ENCODE measurements at places on chromosomes 16 and 17.

- no peaks in the 10 kb centered on the region for H3K27me3 ChIP-seq
- no peak overlapping the region for H3K27ac ChIP-seq
- DNase-seq = no peak
- no peak overlapping the region for H3K4me3 ChIP-seq
- no peaks in the 10 kb centered on the region for H3K36me3 ChIP-seq
Observed at GRCh38 chr17:8904201-8904600, 36.7 kb upstream of the PIK3R6 start.

DNA sequence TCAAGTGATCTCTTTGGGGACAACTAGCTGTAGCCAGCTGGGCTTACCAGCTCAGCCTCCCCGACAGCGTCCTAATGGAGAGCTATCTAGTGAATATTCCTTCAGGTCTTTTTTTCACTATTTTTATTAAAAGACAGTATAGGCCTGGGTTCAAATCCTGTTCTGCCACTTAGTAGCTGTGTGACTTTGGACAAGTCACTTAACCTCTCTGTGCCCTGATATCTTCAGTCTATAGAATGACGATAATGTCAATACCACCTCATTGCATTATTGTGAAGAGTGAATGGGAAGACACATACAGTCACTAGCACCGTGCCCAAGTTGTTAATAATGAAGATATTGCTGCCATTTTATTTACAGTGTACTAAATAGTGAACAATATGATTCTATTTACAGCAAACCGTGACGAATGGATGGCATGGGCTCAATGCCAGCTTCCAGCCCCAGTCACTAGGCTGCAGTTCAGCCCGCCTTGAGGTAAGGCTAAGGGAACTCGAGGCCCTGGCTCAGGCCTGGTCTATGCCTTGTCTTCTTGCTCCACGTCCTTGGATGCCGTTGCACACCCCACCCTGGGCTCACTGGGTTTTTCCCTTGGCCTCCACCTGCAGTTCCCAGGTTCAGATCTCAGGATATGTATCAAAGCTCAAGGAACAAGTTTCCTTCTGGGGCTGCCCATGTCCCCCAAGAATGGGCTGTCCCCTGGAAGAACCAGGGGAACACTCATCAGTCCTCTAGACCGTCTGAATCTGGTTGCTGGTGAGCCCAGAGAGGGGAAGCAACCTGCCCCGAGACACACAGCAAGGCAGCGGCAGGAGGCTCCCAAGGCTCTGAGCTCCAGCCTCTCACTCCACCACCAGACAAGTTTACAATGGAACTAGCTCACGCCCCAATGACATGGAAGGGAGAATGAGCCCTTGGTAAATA is 95.4 kb upstream of the TNRC6C start:
- H3K27ac ChIP-seq = no peak overlapping the region
- peaks cover 83% of the 10 kb centered on the region for H3K27me3 ChIP-seq
- no peak overlapping the region for H3K4me3 ChIP-seq

GRCh38 chr17:6346156-6346786 is 88.7 kb downstream of the AIPL1 start:
- H3K4me3 ChIP-seq = no peak overlapping the region
- peaks cover 13% of the 10 kb centered on the region for H3K27me3 ChIP-seq
- no peak overlapping the region for H3K27ac ChIP-seq
- no peak for DNase-seq
- no peaks in the 10 kb centered on the region for H3K36me3 ChIP-seq
- no peaks in the 10 kb centered on the region for H3K4me1 ChIP-seq

- H3K4me3 ChIP-seq = no peak overlapping the region
- H3K36me3 ChIP-seq = no peaks in the 10 kb centered on the region
- no peak for DNase-seq
- no peaks in the 10 kb centered on the region for H3K4me1 ChIP-seq
- H3K27ac ChIP-seq = no peak overlapping the region
- no peaks in the 10 kb centered on the region for H3K27me3 ChIP-seq
Observed at GRCh38 chr17:17987901-17988300, 15.2 kb downstream of the DRC3 start.

GRCh38 chr16:473046-474043 is 47.9 kb downstream of the RAB11FIP3 start:
- no peaks in the 10 kb centered on the region for H3K4me1 ChIP-seq
- H3K27ac ChIP-seq = no peak overlapping the region
- no peak overlapping the region for H3K4me3 ChIP-seq
- no peaks in the 10 kb centered on the region for H3K27me3 ChIP-seq
- DNase-seq = no peak

DNA sequence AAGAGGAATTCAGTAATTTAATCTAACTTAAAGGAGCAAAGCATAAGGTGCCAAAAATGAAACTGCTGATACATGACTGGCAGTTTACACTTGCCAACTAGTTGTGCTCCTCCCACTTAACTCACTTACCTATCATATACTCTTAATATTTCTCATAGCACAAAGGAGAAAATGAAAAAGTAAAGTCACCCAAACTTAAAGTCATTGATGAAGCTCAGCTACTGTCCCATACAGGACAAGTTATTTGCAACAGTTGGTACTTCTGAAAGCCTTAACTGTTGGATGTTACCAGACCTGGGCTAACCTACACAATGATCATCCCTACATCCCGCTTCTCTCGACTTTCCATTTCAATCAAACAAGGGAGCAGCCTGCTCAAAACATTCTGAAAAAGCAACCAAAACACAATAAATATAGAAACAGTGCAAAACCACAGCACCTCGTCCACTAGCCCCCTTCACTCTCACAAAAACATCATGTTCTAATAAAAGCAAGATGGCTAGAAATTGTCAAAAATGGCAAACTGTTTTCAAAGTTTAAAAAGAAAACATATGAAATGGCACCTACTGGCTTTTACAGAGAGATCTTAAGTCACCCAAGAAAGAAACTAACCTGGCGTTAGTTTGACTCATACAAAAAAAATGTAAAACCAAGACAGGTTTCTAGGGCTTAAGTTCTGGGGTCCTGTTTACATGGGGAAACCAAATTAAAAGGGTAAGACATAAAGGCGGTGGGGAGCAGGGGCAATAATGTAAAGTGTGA is 868 bp downstream of the MED13 start:
- DNase-seq = peak; percentile 71
- no peaks in the 10 kb centered on the region for H3K27me3 ChIP-seq
- no peaks in the 10 kb centered on the region for H3K36me3 ChIP-seq
- peaks cover 17% of the 10 kb centered on the region for H3K4me1 ChIP-seq
- peak overlapping the region; percentile 74 for H3K4me3 ChIP-seq

DNA sequence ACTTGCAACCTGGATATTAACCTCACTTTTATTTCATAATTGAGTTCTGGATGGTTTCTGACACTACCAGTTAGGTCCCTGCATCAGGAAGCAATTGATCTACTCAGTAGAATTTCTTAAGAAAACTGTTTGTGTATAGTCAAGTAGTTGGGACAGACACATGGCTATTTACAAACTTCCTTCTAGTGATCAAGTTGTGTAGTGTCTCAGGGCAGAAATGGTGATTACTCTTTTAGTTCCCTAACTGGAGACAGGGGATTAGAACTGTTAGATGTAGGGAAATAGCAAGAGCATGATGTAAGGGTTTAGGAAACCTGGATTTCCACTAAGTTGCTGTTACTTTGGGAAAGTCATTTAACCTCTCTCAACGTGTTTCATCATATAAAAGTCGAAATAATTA is 30.4 kb downstream of the TMEM100 start:
- no peaks in the 10 kb centered on the region for H3K27me3 ChIP-seq
- no peaks in the 10 kb centered on the region for H3K36me3 ChIP-seq
- no peaks in the 10 kb centered on the region for H3K4me1 ChIP-seq

GRCh38 chr16:68754084-68754792 is 17.1 kb downstream of the CDH1 start:
- H3K36me3 ChIP-seq = no peaks in the 10 kb centered on the region
- H3K27me3 ChIP-seq = no peaks in the 10 kb centered on the region
- no peak overlapping the region for H3K4me3 ChIP-seq
- DNase-seq = no peak
- no peak overlapping the region for H3K27ac ChIP-seq
- peaks cover 14% of the 10 kb centered on the region for H3K4me1 ChIP-seq

DNA sequence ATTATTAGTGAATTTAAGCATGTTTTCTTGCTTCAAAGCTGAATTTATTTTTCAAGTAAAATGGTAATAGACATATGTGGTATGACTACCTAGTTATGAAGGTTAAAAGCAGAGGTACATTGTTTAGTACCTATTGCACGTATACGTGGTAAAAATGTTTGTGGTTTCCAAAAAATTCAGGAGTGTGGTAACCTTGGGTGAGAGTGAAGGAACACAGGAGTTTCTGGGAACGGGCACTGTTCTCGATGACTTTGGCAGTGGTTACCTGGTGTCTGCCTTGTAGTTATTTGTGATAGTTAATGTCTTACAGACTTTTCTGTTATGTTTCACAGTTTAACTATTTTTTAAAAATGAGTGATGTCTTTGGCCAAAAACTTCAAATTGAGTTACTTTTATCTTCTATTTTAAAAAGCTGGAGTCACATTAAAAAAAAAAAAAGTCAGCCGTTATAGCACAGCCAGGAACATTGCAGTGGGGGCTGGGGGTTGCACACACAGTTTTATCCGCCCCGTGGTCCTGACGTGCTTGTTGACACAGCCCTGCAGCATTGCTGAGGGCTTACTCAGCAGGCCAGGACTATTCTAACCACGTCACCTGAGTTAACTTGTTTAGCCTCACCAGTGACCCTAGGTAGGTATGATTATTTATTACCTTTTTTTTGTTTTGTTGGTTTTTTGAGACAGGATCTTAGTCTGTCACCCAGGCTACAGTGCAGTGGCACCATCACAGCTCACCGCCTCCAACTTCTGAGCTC is 10.9 kb downstream of the JPT2 start:
- no peak overlapping the region for H3K4me3 ChIP-seq
- H3K27ac ChIP-seq = no peak overlapping the region
- H3K4me1 ChIP-seq = no peaks in the 10 kb centered on the region
- H3K27me3 ChIP-seq = no peaks in the 10 kb centered on the region
- DNase-seq = no peak

Measured in MM.1S (cell line).